Right cardiac atrium (tissue), 5 donors: ENCODE measurements at places on chromosomes 2 and 18. TPM values are rescaled to one million over a fixed set of nuclear protein-coding genes. Genes with fewer than 3 reads are reported as not detected.

NOL4 gene
- total RNA-seq: not detected

COMMD1 gene
- 45.3 TPM for total RNA-seq

GRCh38 chr18:62554061-62554815 is 31.4 kb downstream of the ZCCHC2 start:
- DNase-seq: no peak

INO80C gene
- 25.5 TPM for total RNA-seq

DNA sequence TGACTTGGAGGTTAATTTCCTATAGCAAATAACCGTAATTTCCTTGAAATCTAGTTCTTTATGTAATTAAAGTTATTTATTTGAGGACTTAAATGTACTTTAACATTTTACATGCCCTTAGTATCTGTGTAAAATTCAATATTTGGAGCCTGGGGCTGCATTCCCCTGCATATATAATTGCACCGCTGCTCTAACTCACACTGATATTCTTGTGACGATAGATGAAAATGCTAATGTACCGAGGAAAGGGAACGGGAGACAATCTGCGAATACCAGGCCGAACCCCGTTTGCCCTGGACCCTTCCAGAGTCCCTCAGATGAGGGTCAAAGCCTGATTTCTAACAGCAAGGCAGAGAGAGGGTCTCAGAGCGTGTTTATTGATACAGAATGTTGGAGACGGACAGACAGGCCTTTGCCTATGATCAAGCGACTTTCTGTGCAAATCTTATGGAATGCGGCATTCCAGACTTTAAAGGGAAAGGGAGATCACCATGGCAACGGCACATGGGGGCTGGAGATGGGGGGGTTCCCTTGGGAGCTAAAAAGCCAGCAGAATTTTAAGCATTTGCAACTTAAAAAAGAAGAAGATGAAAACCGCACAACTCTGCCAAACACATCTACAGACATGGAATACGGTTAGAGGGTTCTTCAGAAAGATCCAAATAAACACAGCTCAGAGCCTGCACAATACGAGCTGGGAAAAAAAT is 57.6 kb upstream of the TWIST2 start:
- DNase-seq: no peak
